ENCODE measurements at places on chromosomes 4 and X. TPM values are rescaled to one million over a fixed set of nuclear protein-coding genes. Genes with fewer than 3 reads are reported as not detected.
A peak's percentile ranks its signal among the peaks of the same experiment; 100 is the strongest.

Gene CFAP299
- not detected for total RNA-seq

DNA sequence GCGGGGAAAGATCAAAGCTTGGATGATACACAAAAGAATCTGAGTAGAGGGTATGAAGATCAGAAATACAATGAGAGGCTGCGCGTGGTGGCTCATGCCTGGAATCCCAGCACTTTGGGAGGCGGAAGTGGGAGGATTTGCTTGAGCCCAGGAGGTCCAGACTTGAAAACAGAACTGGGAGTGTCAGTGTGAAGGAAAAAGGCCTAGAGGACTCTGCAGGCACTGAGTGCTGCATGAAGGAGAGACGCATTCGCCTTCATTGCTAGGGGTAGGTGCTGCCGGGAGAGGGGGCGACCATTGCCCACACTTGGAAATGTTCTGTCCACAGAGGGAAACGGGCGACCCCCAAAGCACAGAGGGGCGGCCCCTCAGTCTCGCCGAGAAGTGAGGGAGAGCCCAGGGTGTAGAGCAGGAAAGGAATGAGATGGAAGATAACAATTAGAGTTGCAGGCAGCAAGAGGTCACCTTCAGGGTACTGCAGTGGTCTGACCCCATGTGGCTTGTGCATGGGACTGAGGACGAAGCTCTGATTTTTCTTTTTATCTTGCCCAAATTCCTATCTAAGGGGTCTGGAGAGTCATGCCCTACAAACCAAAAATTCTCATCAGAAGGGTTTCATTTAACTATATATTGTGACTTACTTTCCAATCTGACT is 31.8 kb upstream of the ARSD start:
- H3K4me3 ChIP-seq: no peak overlapping the region
- DNase-seq: no peak
- no peaks in the 10 kb centered on the region for H3K4me1 ChIP-seq
- no peak overlapping the region for H3K27ac ChIP-seq
- H3K27me3 ChIP-seq: no peaks in the 10 kb centered on the region

Gene APLN
- 3.5 TPM for total RNA-seq

- no peak overlapping the region for H3K4me3 ChIP-seq
- DNase-seq: no peak
- peaks cover 3% of the 10 kb centered on the region for H3K27me3 ChIP-seq
Measured at GRCh38 chr4:77454858-77455257, 150.8 kb upstream of the CXCL13 start.

DNA sequence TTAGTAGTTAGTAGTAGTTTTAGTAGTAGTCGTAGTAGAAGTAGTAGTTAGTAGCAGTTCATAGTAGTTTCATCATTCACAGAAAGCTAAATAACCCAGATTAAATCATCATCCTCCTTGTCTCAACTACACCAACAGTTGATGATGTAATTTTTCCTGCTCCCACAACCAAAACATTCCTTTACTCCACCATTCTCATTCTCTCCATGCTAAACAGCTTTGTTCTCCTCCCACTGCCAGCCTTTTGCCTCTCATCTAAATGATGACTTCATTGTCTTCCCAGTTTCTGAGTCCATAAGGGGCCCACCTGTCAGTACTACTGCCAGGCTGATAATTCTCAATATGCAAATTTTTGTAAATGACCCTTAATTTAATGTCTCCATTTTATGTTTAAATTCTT is 68.9 kb downstream of the ARHGAP24 start:
- DNase-seq: no peak
- H3K4me3 ChIP-seq: no peak overlapping the region
- no peak overlapping the region for H3K27ac ChIP-seq
- H3K36me3 ChIP-seq: no peaks in the 10 kb centered on the region
- H3K27me3 ChIP-seq: no peaks in the 10 kb centered on the region

DNA sequence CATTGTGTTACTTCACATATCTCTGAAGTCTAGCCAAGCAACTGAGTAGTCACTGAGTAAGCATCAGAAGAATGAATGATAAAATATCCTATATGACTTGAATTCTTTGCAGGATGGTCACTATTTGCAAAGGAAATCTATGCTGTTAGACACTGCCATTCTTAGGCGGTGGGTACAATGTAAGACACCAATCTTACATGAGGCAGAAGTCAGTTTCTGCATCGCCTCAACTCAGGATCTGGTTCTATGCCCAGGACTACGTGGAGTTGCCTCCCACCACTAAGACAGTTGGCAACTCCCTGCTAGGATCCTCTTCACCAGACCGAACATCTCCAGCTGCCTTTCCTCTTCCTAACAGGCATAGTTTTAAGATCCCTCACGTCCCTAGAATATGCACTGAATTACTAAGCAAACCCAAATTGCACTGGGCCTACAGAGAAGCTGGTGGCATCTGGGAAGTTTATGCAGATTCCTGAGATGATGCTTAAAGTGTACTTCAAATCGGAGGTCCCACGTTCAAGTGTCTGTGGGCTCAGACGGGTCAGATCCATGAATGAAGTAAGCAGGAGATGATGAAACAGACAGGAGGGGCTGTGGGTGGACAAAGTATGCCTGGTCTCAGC is 45.6 kb downstream of the SEL1L3 start:
- H3K4me1 ChIP-seq: no peaks in the 10 kb centered on the region
- H3K4me3 ChIP-seq: no peak overlapping the region
- peaks cover 34% of the 10 kb centered on the region for H3K36me3 ChIP-seq
- H3K27ac ChIP-seq: no peak overlapping the region

GRCh38 chr4:21884615-21885014 is 64.0 kb downstream of the KCNIP4 start:
- DNase-seq: peak; percentile 14
- no peaks in the 10 kb centered on the region for H3K27me3 ChIP-seq
- H3K27ac ChIP-seq: no peak overlapping the region
- H3K4me1 ChIP-seq: peaks cover 9% of the 10 kb centered on the region
- H3K36me3 ChIP-seq: no peaks in the 10 kb centered on the region
- H3K4me3 ChIP-seq: no peak overlapping the region

- no peaks in the 10 kb centered on the region for H3K4me1 ChIP-seq
- no peak overlapping the region for H3K4me3 ChIP-seq
- no peak overlapping the region for H3K27ac ChIP-seq
Measured at GRCh38 chr4:111040904-111041303, 418.0 kb upstream of the PITX2 start.

DNA sequence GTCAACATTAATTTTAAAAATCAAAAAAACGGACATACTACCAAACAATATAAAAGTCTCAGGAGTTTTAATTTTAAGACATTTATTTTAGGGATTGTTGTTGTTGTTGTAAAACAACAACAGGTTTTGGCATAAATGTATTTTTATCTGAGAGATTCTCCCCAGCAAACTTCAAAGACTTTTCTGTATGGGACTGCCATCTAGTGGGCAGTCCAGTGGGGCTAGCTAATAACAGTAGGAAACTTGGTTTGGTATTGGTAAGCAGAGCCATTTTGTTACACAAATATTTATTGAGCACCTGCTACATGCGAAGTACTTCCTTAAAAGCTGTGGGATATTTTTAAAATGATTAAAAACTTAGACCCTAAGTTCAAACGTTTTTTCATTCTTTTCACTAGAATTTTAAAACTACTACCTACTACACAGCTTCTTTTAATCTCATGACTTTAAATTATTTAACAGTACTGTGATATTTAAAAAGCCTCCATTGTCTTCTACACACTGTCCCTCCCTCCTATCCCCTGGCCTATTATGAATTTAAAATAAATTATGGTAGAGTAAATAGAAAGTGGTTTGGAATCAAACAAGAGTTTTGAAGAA is 1028.4 kb upstream of the INTU start:
- H3K4me3 ChIP-seq: no peak overlapping the region
- no peak for DNase-seq
- H3K27me3 ChIP-seq: no peaks in the 10 kb centered on the region
- H3K27ac ChIP-seq: no peak overlapping the region

DNA sequence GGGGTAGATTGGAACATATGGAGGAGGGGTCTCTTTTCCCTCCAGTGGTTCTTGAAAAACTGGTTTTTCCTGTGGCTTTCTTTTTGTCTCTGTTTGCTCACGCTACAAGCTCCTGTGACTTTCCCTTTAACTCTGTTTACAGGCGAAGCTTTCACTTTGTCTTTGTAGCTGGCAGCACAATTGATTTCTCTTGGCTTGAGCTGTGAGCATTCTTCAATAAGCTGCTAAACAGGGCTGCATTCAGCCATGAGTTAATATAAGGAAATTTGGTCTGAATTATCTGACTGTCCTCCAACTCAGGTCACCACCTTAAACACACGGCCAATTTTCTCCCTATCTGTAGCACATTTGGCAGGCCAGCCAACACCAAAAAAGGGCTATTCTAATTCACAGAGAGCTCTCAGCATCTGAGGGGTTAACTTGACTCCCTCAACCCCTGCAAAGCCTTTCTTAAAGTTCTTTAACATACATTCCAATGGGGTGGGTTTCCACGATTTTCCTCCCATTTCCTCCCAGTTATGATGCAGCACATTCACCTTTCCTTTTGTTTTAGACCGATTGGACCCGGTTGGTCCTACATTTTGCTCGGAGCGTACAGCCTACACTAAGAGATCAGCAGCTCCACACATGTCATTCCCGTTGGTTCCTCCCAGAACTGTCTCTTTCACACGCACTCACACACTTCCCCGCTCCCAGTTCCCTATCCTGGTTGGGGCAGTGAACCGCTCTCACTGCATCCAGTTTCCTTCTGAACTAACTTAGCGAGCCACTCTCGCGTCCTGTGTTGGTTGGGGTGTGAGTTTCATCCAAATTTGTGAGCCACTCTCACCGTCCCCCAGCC is 45.4 kb downstream of the UGT2A3 start:
- no peaks in the 10 kb centered on the region for H3K27me3 ChIP-seq
- H3K36me3 ChIP-seq: no peaks in the 10 kb centered on the region
- H3K27ac ChIP-seq: no peak overlapping the region
- H3K4me3 ChIP-seq: no peak overlapping the region
- no peaks in the 10 kb centered on the region for H3K4me1 ChIP-seq
- DNase-seq: no peak

GRCh38 chr4:184460499-184461285 is 13.7 kb downstream of the IRF2 start:
- peaks cover 80% of the 10 kb centered on the region for H3K4me1 ChIP-seq
- no peak for DNase-seq
- H3K36me3 ChIP-seq: peaks cover 33% of the 10 kb centered on the region
- no peaks in the 10 kb centered on the region for H3K27me3 ChIP-seq
- H3K27ac ChIP-seq: peak overlapping the region; percentile 55
- no peak overlapping the region for H3K4me3 ChIP-seq

GRCh38 chrX:107825698-107826237 is at the start of gene MID2:
TSS of gene MID2 (plus strand) at chrX:107825866. CDS start at chrX:107826427, 561 bp downstream.
- no peaks in the 10 kb centered on the region for H3K36me3 ChIP-seq
- peaks cover 35% of the 10 kb centered on the region for H3K4me1 ChIP-seq
- H3K27me3 ChIP-seq: peaks cover 5% of the 10 kb centered on the region
- H3K4me3 ChIP-seq: peak within 1 kb of the TSS; percentile 77
- DNase-seq: peak; percentile 73
- peak within 1 kb of the TSS; percentile 78 for H3K27ac ChIP-seq
